Hematopoietic multipotent progenitor cell treated with erythropoietin and hydrocortisone succinate and interleukin-3 and kit ligand, for 17 days (in vitro differentiated cells): ENCODE measurements at places on chromosomes 1 and 21.

GRCh38 chr1:15808955-15809354 lies 1.5 kb upstream of the UQCRHL start:
- no peak for DNase-seq

GRCh38 chr1:200969726-200970561 lies 53.6 kb downstream of the KIF21B start:
- DNase-seq: no peak

- no peak for DNase-seq
These were observed 682.9 kb upstream of the ADAMTS5 start for GRCh38 chr21:27649762-27650161.

GRCh38 chr1:114345930-114346479 lies 165.0 kb downstream of the TRIM33 start:
- DNase-seq: no peak

- no peak for DNase-seq
These were observed 15.9 kb upstream of the IFNLR1 start for GRCh38 chr1:24202987-24203386.

GRCh38 chr1:32769524-32770220 lies 47.5 kb downstream of the YARS1 start:
- no peak for DNase-seq

- no peak for DNase-seq
These were observed 16.4 kb upstream of the KIAA0040 start for GRCh38 chr1:175208773-175209492.

GRCh38 chr1:29251164-29252124 lies 15.1 kb downstream of the PTPRU start:
- DNase-seq: no peak

DNA sequence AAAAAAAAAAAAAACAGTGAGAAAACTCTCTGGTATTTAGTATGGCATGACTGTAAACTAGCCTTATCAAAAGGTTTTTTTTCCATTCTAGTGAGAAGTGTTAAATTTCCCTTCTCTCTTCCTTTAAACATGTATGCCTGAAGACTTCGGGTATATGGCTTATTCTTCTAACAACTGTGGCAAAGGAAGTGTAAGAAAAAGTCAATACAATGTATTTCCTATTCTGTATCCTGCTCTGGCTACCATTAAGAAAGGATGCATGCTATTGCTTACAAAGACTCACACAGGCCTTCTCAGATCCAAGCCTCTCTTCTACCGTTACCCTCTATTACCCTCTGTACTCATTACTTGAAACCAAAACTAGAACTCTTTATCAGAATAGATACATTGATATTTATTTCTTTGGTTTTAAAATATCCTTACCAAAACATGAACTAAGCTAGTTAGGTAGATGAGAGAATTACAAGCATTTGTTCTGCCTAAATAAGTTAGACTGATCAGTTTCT lies 8.4 kb downstream of the CEPT1 start:
- DNase-seq: no peak

- no peak for DNase-seq
These were observed 7.8 kb downstream of the HES3 start for GRCh38 chr1:6251681-6252373.

DNA sequence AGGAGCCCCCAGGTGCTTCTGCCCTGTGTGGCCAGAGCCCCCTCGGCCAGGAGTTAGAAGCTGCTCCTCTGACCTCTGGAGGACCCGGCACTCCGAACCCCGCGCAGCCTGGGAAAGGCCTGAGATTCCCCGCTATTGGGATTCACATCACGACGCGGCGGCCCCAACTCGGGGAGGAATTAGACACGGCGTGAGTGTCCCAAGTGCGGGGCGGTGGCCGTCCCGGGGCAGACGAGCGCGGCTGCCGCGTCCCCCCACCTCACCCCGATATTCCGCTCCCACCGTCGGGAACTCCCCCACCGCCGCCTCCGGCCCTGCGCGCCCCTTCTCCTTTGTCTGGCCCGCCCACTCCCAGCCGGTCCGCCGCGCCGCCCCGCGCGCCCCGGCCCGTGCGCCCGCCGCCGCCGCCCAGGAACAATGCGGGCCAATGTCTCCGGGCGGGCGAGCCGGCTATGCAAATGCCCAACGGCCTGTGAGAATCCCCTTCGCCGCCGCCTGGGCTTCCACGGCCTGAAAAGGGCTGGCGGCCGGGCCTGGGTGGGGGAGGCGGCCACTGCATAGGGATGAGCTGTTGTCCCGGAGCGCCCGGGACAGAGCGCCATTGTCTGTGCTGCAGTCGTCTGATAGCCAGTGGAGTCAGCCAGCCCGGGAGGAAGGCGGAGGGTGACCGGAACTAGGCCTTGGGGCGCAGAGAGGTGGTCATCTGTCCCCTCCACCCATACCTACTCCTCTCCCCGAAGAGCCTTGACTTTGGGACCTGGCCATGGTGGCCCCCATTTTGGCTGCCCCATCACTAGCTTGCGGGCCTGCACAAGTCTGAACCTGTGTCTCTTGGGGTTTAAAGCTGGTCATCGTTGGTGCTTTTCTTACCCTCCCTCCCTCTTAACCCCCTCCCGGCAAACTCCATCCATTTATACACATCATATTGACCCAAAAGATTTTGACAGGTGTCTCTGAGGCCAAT lies 19.4 kb downstream of the RHBG start:
- DNase-seq: no peak

DNA sequence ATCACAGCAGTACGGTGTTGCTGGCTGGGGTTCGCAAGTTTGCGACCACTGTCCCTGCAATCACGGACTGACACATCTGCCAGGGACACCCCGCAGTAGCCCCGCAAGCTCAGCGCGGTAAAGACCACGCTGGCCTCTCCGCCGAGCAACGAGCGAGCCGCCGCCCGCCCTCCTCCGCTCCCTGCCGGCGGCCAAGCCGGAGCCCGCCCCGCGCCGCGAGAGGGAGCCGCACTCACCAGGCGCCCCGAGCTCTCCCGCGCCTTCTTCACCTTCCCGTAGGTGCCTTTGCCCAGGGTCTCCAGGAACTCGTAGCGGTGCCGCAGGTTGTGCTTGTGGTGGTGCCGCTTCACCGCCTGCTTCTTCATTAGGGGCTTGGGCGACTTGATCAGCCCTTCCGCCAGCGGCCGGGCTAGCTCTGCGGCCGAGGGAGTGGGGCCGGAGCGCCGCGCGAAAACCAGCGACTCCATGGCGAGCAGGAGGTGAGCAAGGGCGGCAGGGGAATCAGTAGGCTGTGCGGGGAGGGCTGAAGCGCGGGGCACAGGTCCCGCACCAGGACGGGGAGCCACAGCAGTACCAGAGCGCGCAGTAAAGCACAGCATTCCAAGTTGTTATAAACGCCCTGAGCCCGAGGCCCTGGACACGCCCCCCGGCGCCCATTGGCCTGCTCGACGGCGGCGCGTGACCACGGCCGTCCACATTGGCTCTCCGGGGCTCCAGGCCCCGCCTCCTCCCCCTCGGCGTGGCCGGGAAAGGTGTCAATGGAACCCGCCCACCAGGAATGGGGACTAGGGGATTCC lies at the start of gene NUAK2:
Gene NUAK2 (minus strand): TSS at position 584 of the 797 bp plus-strand sequence. CDS start 117 bp downstream, at position 467.
- DNase-seq: peak; percentile 57

- DNase-seq: no peak
These were observed 414.7 kb upstream of the PROX1 start for GRCh38 chr1:213572912-213573647.

DNA sequence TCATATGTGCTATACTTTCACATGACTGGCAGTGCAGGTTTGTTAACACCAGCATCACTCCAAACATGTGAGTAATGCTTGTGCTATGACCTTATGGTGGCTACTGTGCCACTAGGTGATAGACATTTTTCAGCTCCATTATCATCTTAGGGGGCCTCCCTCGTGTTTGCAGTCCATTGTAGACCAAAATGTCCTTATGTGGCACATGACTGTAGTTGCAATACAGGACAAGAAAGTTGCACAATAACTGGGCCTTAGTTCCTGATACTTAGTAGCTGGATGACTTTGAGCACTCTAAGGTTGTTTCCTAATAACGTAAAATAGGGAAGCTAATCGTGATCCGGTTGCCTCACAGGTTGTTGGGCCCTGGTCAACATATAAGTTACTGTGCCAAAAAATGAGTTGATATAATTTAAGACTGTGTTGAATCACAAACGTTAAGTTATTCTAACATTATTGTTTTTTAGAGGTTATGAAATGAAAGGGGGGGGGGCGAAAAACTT lies 511 bp upstream of the SNX27 start:
- DNase-seq: no peak

- DNase-seq: no peak
These were observed 5.3 kb downstream of the IL23R start for GRCh38 chr1:67171574-67171955.

DNA sequence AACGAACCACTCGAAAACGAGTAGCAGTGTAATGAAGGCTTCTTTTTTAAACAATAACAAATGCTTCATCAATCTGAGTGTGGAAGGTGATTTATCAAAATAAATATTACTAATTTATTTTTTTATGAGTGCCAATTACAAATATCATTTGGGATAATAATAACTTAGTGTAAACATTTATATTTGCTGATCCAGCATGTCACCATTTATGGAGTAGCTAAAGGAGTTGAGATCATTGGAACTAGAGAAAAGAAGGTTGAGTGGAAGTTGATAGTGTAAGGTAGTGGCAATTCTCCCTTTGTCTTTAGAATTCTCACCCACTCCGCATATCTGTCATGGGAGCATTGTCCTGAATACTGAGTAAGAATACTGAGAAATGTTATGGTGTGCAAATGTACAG lies 67.1 kb upstream of the KIF26B start:
- no peak for DNase-seq

- no peak for DNase-seq
These were observed 79.4 kb upstream of the RRP15 start for GRCh38 chr1:218205721-218206120.

GRCh38 chr21:26169061-26169610 lies 1.4 kb downstream of the APP start:
- DNase-seq: no peak

GRCh38 chr21:26438976-26439375 lies 134.1 kb downstream of the CYYR1 start:
- no peak for DNase-seq

DNA sequence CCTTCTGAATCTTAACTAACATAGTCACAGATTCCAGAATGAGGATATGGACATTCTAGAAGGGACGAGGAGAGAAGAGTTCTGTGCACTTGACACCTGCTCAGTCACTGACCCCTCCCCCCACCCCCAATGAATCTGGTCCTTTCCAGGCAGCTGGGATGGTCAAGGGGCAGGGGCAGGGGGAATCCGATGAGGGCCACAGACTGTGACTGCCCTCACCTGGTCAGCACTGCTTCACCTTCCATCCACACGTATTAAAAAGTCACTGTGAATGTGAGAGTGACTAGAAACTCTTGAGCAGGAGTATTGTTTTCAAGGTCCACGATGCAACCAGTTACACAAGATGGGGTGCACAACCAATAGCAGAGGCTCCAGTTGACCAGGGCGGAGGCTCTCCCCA lies 9.5 kb upstream of the PRAMEF12 start:
- no peak for DNase-seq
